ENCODE measurements at places on chromosomes 1 and 21.

GRCh38 chr1:170872663-170873062, 62.7 kb upstream of the MROH9 start:
- DNase-seq: no peak

GRCh38 chr1:41853907-41854306, 64.8 kb downstream of the HIVEP3 start:
- no peak for DNase-seq

DNA sequence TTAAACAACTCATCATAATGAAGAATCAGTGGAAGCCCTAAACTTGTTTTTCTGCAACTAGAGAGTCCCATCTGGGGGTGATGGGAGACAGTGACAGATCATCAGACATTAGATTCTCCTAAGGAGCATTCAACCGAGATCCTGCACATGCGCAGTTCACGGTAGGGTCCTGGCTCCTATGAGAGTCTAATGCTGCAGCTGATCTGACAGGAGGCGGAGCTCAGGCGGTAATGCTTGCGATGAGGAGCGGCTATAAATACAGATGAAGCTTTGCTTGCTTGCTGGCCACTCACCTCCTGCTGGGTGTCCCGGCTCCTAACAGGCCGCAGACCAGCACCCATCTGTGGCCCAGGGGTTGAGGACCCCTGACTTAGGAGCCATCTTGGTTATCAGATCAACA, 247.2 kb downstream of the FMN2 start:
- DNase-seq: no peak

DNA sequence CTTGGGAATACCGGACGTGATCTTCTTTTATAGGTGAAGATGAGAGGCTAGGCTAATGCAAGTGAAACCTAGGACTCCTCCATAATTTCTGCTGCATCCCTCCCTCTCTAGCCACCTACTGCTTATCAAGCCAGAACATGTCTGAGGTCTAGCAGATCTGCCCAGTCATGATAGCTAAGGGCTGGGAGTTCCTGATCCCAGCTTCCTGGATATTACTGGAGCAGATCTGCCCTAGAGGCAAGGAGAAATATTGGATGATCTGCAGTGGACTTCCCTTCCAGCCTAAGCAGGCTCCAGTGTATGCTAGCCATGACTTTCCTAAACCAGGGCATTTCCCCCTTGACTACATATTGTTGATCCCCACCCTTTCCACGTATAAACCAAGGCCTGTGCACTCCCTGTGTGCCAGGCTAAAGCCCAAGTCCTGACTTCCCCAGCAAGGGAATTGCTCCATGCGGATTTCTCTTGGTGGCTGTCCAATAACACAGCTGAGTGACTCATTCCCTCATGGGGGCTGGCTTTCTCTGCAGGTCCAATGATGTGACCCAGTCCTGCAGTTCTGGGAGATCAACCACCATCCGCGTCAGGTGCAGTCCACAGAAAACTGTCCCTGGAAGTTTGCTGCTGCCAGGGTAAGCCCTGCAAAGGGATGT, 15.5 kb upstream of the SARS1 start:
- peak; percentile 51 for DNase-seq

DNA sequence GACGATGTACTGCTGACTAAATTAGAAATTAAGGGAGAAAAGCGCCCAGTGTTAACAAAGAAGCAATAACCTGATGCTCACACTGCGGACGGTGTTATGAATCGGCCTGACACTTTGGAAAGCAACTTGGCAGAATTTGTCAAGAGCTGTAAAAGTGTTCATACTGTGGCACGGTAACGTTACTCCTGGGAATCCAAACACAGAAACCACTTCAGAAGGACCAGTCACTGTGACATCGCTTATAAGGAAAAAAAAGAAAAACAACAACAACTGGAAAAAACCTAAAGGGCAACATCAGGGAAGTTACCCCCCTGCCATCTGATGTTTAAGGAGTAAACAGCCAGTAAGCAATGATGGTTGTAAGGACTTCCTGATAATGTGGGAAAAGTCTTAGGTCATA, 27.7 kb downstream of the CAPZB start:
- DNase-seq: no peak

GRCh38 chr1:26493267-26493666, 21.0 kb downstream of the HMGN2 start:
- no peak for DNase-seq

DNA sequence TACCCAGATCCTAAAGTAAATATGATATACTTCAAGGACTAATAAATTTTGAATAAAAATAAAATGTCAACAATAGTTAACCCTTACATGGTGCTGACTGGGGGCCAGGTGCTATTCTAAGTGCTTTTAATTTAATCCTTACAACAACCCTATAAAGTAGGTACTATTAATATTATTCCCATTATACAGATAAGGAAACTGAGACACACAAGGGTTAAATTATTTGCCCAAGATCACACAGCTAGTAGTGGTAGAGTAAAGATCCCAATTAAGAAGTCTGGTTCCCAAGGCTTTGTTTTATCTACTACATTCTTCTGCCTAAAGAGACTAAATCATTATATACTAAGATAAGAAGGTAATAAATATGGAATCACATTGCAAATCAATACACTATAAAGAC, 34.2 kb downstream of the SYNJ1 start:
- no peak for DNase-seq

GRCh38 chr1:157370698-157371097, 181.6 kb downstream of the FCRL5 start:
- DNase-seq: no peak

- no peak for DNase-seq
Observed at GRCh38 chr1:8018492-8019228, 7.4 kb downstream of the ERRFI1 start.

- DNase-seq: no peak
Observed at GRCh38 chr1:9302745-9303524, 10.2 kb downstream of the SPSB1 start.

GRCh38 chr1:51574796-51575195, 42.1 kb upstream of the OSBPL9 start:
- no peak for DNase-seq

- DNase-seq: no peak
Observed at GRCh38 chr1:180610556-180611015, 21.2 kb upstream of the XPR1 start.
